ENCODE measurements at places on chromosomes 1 and 21.

GRCh38 chr1:38044221-38045215 lies 2.1 kb downstream of the POU3F1 start:
- no peak for DNase-seq

GRCh38 chr21:41367945-41368734 lies 6.3 kb downstream of the MX2 start:
- no peak for DNase-seq

- no peak for DNase-seq
Observed at GRCh38 chr1:173562813-173563212, 40.1 kb downstream of the SLC9C2 start.

- DNase-seq: no peak
Observed at GRCh38 chr21:29304597-29304996, 5.9 kb downstream of the BACH1 start.

GRCh38 chr1:187476671-187477070 lies 647.9 kb downstream of the PLA2G4A start:
- DNase-seq: no peak

GRCh38 chr1:72013161-72013560 lies 269.2 kb downstream of the NEGR1 start:
- DNase-seq: no peak

DNA sequence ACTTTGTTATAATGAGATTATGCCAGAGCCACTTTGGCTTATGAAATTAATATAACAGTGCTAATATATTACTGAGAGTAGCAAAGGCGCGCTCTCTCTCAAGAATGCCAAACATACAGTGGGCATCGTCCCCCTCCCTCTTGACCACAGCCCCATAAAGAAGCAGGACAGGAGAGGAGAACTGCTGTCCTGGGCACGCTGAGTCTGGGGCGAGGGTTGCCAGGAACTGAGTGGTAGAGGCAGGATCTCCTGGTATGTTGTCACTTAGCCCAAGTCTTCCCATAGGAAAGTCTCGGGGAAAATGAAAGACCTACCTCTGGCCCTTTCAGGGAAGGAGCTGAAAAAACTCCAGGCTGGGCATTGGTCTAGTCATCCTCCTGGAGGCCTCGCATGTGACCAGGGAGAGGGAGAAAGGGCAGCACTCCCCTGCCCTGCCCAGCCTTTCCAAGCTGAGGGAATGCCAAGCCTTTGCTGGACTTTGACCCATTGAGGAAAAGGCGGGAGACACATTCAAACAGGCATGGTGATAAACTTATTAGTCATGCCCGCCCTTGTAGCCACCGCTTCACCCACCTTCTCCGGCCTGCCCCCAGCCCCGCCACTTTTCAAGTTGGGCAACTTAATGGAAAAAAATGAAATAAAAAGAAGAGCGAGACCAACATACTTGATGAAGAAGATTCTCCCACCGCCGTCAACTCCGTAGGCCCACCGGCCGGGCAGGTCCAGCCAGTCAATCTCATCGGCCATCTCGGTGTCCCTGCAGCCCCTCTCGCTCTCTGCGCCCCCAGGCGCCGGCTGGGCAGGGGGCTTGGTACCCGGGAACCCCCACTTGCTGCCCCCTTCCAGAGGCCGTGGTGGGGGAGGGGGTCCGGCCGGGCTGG lies 17.4 kb upstream of the PLEKHA6 start:
- no peak for DNase-seq

DNA sequence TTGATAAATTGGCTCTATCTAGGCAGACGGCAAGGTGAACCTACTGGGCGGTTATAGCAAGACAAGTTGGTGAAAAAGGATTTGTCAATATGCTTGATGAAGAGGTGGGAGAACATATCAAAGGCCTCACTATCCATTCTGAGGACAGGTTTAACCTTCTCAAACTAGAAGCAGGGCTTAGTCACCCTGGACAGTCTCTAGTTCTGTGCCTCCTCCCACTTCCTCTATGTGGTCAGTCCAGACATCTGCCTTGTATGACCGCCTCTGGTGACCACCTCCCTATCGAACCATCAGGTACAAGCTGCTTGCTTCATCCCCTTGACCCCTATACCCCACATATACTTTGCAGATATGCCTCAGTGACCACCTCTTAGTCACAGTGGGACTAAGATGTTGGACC lies 2.3 kb upstream of the SCYL3 start:
- DNase-seq: no peak

GRCh38 chr1:170539154-170539553 lies 7.2 kb downstream of the GORAB start:
- DNase-seq: no peak

GRCh38 chr1:56688522-56689026 lies 43.5 kb downstream of the PRKAA2 start:
- no peak for DNase-seq

DNA sequence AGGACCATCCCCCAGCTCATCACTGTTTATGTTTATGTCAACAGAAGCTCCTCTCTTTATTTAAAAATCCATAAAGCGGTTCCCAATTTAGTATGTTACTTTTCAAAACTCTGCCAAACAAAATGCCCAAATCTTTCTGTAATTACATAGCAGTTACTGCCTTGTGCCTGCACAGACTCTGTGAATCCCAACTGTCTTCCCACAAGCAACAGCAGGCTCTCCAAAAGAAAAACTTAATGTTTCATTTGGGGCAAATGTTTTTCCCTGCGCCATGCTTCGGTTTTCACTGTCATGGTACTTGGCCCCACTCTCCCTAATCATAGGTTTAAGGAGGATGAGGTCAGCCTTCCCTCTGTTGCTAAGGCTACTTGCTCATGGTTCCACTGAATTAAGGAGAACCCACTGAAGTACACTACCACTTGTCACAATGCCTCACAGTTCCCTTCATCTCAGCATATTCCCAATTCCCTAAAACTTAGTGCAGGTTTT lies 4.6 kb downstream of the COLGALT2 start:
- no peak for DNase-seq
